Smooth muscle cell of the brain vasculature (primary cell): ENCODE measurements at places on chromosomes 6 and 20.

- no peak for DNase-seq
Measured at GRCh38 chr6:37257320-37257633, 295 bp upstream of the TBC1D22B start.

- DNase-seq, result no peak
Measured at GRCh38 chr20:24663496-24663895, 194.1 kb downstream of the SYNDIG1 start.

GRCh38 chr20:5843054-5843592 is 92.9 kb downstream of the SHLD1 start:
- DNase-seq, result no peak

DNA sequence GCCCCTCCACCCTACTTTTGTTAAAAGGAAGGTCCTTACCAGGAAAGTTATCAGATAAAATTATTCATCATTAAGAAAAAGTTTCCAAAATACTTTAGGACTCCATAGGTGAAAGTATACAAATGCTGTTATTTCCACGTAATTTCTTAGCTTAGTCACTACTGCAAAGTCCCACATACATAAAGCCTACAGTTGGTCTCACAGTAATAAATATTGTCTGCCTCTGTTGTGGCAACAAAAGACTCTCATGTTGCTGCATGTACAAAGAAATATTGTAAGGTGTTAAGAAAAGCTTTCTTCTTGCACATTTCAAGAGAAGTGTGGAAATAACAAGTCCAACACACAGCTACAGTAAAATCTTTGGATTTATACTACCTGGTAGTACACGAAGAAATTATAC is 102.4 kb upstream of the DST start:
- no peak for DNase-seq

DNA sequence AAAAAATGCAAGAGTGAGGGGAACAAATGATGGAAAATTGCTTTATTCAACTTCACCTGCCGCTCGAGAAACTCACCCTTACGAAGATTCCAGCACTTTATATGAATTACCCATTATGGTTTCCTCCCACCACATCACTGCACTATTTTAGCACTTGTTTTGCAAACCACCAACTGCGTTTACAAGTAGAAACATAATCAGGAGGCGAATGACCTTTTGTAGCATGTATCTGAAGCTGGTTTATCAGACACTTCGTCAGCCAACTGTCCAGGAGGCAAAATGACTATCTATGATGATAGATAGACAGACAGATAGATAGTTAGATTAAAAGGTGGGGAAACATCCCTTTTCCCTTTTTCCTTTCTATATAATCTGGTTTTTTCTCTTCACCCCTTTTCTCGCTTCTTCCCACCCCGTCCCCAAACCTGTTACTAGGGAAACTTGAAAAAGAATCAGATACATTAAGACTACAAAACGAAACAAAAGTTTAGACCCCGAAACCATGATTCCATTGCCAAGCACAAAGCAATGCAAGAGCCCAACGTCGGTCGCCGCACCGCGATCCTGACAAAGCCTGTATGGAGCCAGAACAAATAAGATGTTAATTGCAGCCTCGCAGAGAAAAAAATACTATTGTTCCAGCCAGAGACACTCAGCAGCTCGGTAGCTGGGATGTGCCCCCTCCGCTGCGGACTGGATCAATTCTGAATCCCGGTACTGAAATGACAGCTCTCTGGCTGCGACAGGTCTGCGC is 933 bp upstream of the ADGRB3 start:
- no peak for DNase-seq
